ENCODE measurements at places on chromosomes 7 and 10.

GRCh38 chr7:19352305-19352695, 207.1 kb upstream of the FERD3L start:
- no peaks in the 10 kb centered on the region for H3K4me1 ChIP-seq
- no peaks in the 10 kb centered on the region for H3K36me3 ChIP-seq
- no peak overlapping the region for H3K27ac ChIP-seq
- no peaks in the 10 kb centered on the region for H3K27me3 ChIP-seq
- no peak for DNase-seq

- H3K36me3 ChIP-seq = peaks cover 24% of the 10 kb centered on the region
- H3K4me3 ChIP-seq = no peak overlapping the region
- no peak for DNase-seq
- H3K27ac ChIP-seq = no peak overlapping the region
- no peaks in the 10 kb centered on the region for H3K4me1 ChIP-seq
Measured at GRCh38 chr10:1036341-1036791, 10.7 kb upstream of the IDI2 start.

DNA sequence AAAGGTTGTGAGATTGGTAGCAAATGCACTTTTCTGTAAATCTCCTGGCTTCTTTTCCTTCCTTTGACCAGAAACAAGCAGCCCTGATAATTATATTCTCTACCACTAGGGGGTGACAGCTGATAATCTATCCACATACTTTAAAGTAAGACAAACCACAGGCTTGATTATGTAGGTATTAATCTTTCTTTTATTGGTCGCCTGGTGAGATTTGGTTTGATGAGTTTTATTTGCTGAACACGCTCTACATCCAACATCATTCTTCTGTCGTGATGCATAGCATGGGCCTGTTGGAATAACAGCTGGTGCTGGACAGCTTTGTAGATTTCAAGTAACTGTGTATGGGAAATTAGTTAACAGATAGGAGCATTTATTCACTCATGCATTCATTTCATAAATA, 63.5 kb downstream of the ZNF365 start:
- no peaks in the 10 kb centered on the region for H3K27me3 ChIP-seq
- no peaks in the 10 kb centered on the region for H3K36me3 ChIP-seq
- no peaks in the 10 kb centered on the region for H3K4me1 ChIP-seq
- DNase-seq = no peak
- H3K4me3 ChIP-seq = no peak overlapping the region

DNA sequence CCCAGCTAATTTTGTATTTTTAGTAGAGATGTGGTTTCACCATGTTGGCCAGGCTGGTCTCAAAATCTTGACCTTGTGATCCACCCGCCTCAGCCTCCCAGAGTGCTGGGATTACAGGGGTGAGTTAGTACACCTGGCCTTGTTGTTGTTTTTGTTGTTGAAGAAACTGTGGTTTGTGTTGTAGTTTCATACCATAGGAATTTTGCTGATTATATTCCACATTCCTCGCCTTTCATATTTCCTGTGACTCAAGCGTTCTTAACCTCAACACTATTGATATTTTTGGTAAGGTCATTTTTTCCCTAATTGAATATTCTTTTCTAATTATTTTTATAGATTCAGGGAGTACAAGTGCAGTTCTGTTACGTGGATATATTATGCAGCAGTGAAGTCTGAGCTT, 16.7 kb downstream of the LIPF start:
- H3K36me3 ChIP-seq = no peaks in the 10 kb centered on the region
- H3K27ac ChIP-seq = no peak overlapping the region
- H3K4me1 ChIP-seq = no peaks in the 10 kb centered on the region
- DNase-seq = no peak

DNA sequence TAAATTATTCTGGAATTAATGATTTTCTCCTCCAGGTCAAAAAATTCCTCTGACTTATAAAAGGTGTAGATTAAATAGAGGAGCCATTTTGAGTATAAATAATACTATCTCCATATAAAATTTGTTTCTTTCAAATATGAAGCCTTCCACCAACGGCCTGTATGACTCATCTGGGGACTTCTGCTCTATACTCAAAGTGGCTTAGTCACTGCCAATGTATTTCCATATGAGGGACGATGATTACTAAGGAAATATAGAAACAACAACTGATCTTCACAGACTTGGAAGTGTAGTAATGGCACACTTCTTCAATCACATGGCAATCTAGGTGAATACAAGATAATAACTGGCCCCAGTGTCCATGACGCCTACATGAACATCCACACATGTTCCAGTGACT, 335.6 kb upstream of the HGF start:
- no peaks in the 10 kb centered on the region for H3K4me1 ChIP-seq
- no peak for DNase-seq
- H3K36me3 ChIP-seq = no peaks in the 10 kb centered on the region
- no peaks in the 10 kb centered on the region for H3K27me3 ChIP-seq
- no peak overlapping the region for H3K4me3 ChIP-seq
- H3K27ac ChIP-seq = no peak overlapping the region

GRCh38 chr10:7662522-7662921, 4.2 kb downstream of the ITIH5 start:
- H3K4me3 ChIP-seq = no peak overlapping the region
- peaks cover 14% of the 10 kb centered on the region for H3K4me1 ChIP-seq
- H3K36me3 ChIP-seq = no peaks in the 10 kb centered on the region

GRCh38 chr7:12759151-12759550, 71.7 kb downstream of the ARL4A start:
- no peak overlapping the region for H3K4me3 ChIP-seq
- H3K4me1 ChIP-seq = no peaks in the 10 kb centered on the region
- H3K27ac ChIP-seq = no peak overlapping the region
- no peaks in the 10 kb centered on the region for H3K36me3 ChIP-seq

- H3K4me1 ChIP-seq = no peaks in the 10 kb centered on the region
- no peak for DNase-seq
- H3K27ac ChIP-seq = no peak overlapping the region
- H3K4me3 ChIP-seq = no peak overlapping the region
Measured at GRCh38 chr10:11891776-11892486, 68.8 kb downstream of the PROSER2 start.

DNA sequence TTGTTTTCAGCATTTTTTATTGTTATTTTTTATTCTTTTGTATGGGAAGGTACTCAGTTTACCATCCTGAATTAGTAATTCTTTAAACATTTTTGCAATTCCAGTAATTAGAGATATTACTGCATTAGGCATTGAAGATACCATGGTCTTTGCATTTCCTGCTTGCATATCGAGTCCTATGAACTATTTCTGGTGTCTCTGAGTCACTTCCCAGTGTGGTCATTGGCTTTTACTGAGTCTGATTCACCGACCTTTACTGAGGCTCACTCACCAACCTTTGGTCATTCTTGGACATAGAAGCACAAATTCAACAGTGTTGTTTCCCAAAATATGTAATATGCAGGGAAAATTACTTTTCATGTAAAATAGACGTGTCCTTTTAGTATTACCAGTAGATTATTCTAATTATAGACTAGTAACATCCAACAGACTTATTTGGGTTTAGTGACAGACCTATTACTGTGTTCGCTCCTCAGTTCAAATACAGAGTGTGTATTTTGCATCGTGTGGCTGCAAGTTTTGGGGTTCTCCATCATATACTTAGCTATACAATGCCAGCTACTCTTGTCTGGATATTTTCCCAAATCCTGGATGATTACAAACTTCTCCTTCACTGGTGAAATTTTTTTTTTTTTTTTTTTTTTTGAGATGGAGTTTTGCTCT, 180.7 kb upstream of the PRSS1 start:
- H3K36me3 ChIP-seq = no peaks in the 10 kb centered on the region
- no peak overlapping the region for H3K4me3 ChIP-seq
- no peak overlapping the region for H3K27ac ChIP-seq
- no peak for DNase-seq

GRCh38 chr10:110750931-110751330, 106.8 kb downstream of the RBM20 start:
- no peaks in the 10 kb centered on the region for H3K36me3 ChIP-seq
- H3K4me3 ChIP-seq = no peak overlapping the region
- no peak overlapping the region for H3K27ac ChIP-seq
- no peak for DNase-seq
- no peaks in the 10 kb centered on the region for H3K4me1 ChIP-seq

GRCh38 chr10:86662186-86663045, 5.9 kb upstream of the LDB3 start:
- H3K27ac ChIP-seq = no peak overlapping the region
- H3K4me3 ChIP-seq = no peak overlapping the region
- no peaks in the 10 kb centered on the region for H3K27me3 ChIP-seq

DNA sequence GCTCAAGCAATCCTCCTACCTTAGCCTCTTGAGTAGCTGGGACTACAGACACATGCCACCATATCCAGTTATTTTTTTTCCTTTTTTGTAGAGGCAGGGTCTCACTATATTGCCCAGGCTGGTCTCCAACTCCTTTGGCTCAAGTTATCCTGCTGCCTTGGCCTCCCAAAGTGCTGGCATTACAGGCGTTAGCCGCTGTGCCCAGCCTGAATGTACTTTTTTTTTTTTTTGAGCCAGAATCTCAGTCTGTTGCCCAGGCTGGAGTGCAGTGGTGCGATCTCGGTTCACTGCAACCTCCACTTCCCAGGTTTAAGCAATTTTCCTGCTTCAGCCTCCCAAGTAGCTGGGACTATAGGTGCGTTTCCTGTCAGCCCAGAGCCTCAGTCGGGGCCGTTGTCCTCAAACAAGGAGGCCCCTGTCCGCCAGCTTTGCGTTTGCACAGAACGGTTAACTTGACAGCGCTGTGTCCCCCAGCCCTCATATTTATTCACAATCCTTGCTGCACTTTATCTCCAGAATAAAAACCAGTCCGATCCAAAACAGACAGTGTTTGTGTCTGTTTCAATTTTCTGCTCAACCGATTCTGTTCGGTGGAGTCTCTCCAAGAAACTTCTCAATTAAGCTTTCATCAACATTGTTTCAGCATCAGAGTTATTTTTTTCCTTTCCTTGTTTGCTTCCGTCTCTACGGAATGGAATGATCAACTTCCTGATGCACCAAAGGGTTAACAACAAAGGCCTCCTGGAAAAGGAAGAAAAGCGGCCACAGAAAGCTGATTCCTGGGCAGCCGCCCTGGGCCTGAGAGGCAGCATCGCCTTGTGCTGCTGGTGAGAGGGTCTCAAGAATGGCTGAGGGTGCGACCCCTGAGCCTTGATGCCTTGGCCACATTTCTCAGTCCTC, 64.5 kb downstream of the PDIA4 start:
- H3K4me1 ChIP-seq = peaks cover 4% of the 10 kb centered on the region
- peak overlapping the region; percentile 83 for H3K27ac ChIP-seq
- H3K36me3 ChIP-seq = no peaks in the 10 kb centered on the region
- H3K27me3 ChIP-seq = no peaks in the 10 kb centered on the region

DNA sequence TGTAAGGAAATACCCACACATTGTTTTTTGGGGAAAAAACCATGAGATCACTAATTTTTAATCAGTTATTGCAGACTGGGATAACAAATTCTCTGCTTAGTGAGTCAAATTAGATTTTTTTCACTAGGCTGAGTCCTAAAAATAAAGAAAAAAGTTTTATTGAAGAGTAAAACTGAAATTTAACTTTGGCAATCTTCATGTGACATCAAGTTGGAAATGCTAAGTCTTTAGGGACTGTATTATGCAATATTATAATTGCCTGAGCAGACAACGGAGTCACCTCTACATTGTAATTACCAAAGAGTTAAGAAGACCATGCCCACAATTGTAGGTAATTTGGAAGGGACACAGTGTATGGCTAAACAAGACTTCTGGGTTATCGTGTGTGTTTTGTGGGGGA, 2.2 kb upstream of the CLEC5A start:
- no peak overlapping the region for H3K27ac ChIP-seq
- no peak for DNase-seq
- no peaks in the 10 kb centered on the region for H3K36me3 ChIP-seq

- no peaks in the 10 kb centered on the region for H3K36me3 ChIP-seq
- no peak overlapping the region for H3K4me3 ChIP-seq
- no peak for DNase-seq
- H3K4me1 ChIP-seq = peaks cover 10% of the 10 kb centered on the region
- H3K27me3 ChIP-seq = no peaks in the 10 kb centered on the region
Measured at GRCh38 chr10:29860166-29860565, 199.2 kb downstream of the JCAD start.

Measured in upper lobe of right lung (tissue), 1 donor.